ENCODE measurements at places on chromosomes 5 and 9.

- ATAC-seq = no peak
These were observed 92.0 kb downstream of the PHF2 start for GRCh38 chr9:93668261-93668871.

GRCh38 chr5:105782501-105782900 is 1888.2 kb downstream of the EFNA5 start:
- ATAC-seq = no peak

DNA sequence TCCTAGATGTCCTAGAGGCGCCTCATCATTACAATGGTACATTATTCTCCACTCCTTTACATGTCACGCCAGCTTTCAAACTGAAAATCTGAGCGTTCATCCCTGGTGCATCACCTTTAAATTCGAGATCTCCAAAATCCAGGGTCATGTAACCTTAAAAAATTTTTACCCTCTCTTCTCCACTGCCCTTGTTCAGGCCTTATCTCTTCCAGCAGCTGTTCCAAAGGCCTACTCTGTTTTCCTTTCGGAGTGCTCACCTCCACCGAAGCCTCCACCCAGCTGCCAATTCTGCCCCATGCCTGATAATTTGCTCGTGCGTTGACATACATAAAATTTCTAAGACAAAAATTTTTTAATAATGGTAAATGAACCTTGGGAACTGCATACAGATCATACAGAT is 950 bp upstream of the MSH3 start:
- no peak for ATAC-seq

GRCh38 chr5:173721601-173722232 is 105.3 kb upstream of the BOD1 start:
- ATAC-seq = no peak
